Cardiac muscle cell (in vitro differentiated cells and primary cell): ENCODE measurements at places on chromosomes 3 and 15. TPM values are rescaled to one million over a fixed set of nuclear protein-coding genes. Genes with fewer than 3 reads are reported as not detected.
A peak's percentile ranks its signal among the peaks of the same experiment; 100 is the strongest.

GRCh38 chr3:34212656-34213055 lies 414.2 kb downstream of the PDCD6IP start:
- H3K4me1 ChIP-seq = peaks cover 5% of the 10 kb centered on the region
- no peaks in the 10 kb centered on the region for H3K36me3 ChIP-seq
- H3K27ac ChIP-seq = no peak overlapping the region
- DNase-seq = no peak
- no peaks in the 10 kb centered on the region for H3K27me3 ChIP-seq

- H3K27me3 ChIP-seq = no peaks in the 10 kb centered on the region
- H3K27ac ChIP-seq = no peak overlapping the region
- no peak for DNase-seq
- H3K4me1 ChIP-seq = peaks cover 7% of the 10 kb centered on the region
- H3K4me3 ChIP-seq = no peak overlapping the region
These were observed 3.4 kb upstream of the OPA1 start for GRCh38 chr3:193589616-193590015.

REC114 gene
- 2.3 and 4.9 TPM in 2 replicates for polyA plus RNA-seq

GRCh38 chr15:89332446-89332845 lies 2.2 kb downstream of the POLG start:
- H3K27me3 ChIP-seq = no peaks in the 10 kb centered on the region
- DNase-seq = peak; percentile 37
- H3K4me1 ChIP-seq = no peaks in the 10 kb centered on the region

UNC13C gene
- polyA plus RNA-seq = 0.06 TPM in 1 of 2 replicates, not detected in the other

- H3K4me3 ChIP-seq = peak overlapping the region; percentile 89
- H3K4me1 ChIP-seq = peaks cover 19% of the 10 kb centered on the region
- H3K27ac ChIP-seq = peak overlapping the region; percentile 97
- no peaks in the 10 kb centered on the region for H3K27me3 ChIP-seq
These were observed 384 bp downstream of the KNL1 start for GRCh38 chr15:40594429-40594836.

GRCh38 chr15:70299931-70300869 lies 202.5 kb upstream of the TLE3 start:
- H3K27me3 ChIP-seq = peaks cover 31% of the 10 kb centered on the region
- no peak overlapping the region for H3K27ac ChIP-seq
- H3K36me3 ChIP-seq = no peaks in the 10 kb centered on the region
- no peak for DNase-seq
- H3K4me3 ChIP-seq = no peak overlapping the region
- H3K4me1 ChIP-seq = no peaks in the 10 kb centered on the region

TF gene
- polyA plus RNA-seq = 1.4 and 3.0 TPM in 2 replicates

DNA sequence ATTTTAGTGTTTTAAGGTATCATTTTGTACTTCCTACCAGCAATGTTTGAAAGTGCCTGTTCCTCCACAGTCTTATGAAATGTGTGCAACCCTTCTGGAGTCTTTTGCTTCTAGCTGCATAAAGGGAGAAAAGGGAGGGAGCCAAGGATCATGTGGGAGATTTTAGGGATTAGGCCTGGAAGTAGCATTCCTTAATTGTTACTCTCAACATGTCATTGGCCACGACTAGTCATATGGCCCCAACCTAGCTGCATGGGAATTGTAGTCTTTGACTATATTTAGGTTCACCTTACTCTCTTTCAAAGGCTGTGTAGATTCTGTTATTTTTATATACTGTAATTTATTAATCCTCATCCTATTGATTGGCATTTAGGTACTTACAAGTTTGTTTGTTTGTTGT lies 14.9 kb downstream of the CRTAP start:
- H3K27me3 ChIP-seq = no peaks in the 10 kb centered on the region
- peak; percentile 10 for DNase-seq
- H3K27ac ChIP-seq = no peak overlapping the region
- no peak overlapping the region for H3K4me3 ChIP-seq
